Neural progenitor cell (in vitro differentiated cells): ENCODE measurements at places on chromosomes 6 and 20. TPM values are rescaled to one million over a fixed set of nuclear protein-coding genes. Genes with fewer than 3 reads are reported as not detected.

DNA sequence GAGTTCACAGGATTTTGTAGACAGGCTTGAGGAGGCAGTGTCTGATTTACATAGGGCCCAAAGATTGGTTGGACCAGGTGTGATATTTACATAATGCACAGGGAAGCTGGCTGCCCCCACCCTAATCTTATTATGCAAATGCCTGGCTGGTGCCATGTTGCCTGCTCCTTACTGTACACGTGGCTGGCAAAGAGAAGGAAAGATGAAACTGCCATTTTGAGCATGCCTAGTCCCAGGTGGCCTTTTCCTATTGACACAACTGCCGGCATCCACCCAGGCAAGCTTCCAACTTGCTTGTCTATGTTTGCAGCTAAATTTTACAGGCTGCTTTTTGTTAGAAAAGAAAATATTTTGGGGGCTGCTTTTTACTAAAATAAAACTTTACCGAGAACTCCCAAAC lies 174.6 kb downstream of the LMBRD1 start:
- no peak for DNase-seq

GRCh38 chr6:159168536-159169192 lies 536 bp upstream of the FNDC1 start:
- peak; percentile 91 for DNase-seq

DNA sequence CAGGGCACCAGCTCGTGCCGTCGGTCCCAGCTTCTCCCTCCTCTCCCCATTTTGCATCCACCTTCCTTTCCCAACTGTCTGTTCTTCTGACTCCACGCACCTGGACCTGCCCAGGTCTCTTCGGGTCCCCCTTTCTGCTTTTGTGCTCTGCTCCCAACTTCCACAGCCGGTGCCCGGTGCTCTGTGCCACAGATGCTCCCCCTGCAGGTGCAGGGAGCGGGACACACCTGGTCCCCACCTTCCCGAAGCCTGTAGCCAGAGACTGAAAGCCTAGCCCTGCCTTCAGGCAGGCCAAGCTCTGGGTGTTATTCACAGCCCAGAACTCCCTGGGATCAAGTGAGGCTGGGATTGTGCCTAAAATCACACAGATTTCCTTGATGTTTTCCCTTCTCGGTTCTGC lies 24.6 kb upstream of the BMP7 start:
- no peak for DNase-seq

DNA sequence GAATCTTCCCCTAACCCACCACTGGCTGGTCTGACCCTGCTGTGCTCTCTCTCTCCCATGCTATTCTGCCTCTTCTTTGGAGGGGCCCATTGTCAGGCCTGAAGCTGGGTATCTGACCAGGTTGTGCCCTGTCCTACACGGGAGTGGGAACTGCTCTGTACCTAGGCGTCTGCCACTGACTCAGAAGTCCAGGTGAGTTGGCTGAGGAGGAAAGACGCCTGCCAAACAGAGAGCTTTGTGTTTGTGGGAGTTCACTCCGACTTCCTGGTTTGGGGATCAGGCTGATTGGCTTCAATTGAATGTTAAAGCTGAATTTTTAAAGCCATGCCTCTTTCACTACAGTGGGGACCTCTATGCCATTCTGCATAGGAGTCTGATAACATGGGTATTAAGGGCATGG lies 136.0 kb downstream of the CCDC170 start:
- no peak for DNase-seq

GRCh38 chr6:25324066-25324762 lies 45.0 kb downstream of the CARMIL1 start:
- DNase-seq = no peak

GRCh38 chr20:62386383-62387218 lies at the start of gene RPS21:
TSS of gene RPS21 (plus strand) at chr20:62387103. CDS start at chr20:62387339, 236 bp downstream.
- DNase-seq = peak; percentile 96

Gene PAX1
- total RNA-seq = not detected in 2 replicates

GRCh38 chr6:138371720-138372119 lies 6.0 kb upstream of the SMIM28 start:
- no peak for DNase-seq

DNA sequence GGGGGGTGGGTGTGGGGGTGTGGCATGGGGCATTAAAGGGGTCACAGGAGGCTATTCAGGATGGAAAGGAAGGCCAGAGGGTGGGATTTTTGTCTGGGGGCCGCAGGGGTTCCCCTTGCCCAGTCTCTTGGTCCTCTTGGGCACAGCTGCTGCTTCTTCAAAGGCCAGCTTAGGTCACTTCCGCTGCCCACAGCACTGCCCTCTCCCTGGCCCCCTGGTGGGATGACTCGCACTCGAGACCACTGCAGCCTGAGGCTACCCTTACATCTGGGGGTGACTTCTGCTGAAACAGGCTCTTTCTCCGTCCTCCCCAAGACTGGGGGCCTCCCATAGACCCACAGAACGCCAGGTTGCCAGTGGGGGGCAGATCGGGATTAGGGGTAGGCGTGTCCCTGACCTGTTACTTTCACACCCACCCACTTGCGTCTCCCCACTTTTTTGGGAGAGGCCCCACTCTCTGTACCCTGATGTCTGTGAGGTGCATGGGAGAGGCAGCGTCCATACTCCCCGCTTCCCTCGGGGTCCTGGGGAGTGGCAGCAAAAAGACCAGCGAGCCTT lies 1.3 kb downstream of the LKAAEAR1 start:
- no peak for DNase-seq

Gene CUTA
- 118 and 186 TPM in 2 replicates for total RNA-seq

GRCh38 chr6:66930559-66931290 lies 1223.7 kb upstream of the EYS start:
- DNase-seq = no peak

DNA sequence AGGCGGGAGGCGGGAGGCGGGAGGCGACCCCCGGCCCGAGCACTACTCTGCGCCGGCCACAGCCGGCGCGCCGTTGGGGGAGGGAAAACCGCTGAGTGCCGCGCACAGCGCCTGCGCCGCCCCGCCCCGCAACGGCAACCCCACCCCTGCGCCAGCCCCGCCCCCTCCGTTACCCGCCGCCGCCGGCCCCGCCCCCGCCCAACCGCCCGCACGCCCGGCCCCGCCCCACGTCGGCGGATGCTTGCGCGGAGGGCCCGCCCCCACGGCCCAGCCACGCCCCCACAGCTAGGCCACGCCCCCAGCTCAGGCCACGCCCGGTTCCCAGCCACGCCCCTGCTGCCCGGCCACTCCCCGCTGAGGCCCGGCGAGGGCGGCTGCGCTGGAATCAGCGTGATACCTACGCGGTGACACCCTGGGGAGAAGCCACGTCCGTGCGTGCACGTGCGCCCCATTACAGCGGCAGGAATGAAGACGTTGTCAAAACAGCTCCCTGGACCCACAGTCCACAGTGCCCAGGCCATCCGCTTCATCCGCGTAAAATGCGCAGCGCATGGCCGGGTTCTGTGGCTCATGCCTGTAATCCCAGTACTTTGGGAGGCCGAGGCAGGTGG lies at the start of gene TCFL5:
TCFL5 (minus strand) TSS at position 97 of the 611 bp plus-strand sequence. CDS start 152 bp downstream, outside the sequence.
- peak; percentile 92 for DNase-seq

- no peak for DNase-seq
Observed at GRCh38 chr6:104973404-104973803, 16.5 kb downstream of the LIN28B start.

DNA sequence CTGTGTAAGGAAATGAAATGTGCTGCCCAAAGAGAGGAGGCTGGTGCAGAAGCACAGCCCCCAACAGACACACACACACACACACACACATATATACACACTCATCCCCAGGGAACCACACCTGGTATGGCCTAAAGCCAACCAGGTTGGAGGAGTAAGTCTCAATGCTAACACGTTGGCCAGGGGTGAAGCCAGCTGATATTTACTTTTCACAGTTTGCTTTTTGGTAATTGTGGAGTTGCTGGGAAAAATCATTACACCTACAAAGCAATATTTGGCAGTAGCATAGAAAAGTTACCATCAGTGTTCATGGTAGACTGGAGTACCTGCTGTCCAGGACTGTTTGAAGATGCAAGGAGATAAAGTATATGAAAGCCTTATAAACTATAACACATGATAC lies 50.3 kb upstream of the NAA20 start:
- DNase-seq = no peak

DNA sequence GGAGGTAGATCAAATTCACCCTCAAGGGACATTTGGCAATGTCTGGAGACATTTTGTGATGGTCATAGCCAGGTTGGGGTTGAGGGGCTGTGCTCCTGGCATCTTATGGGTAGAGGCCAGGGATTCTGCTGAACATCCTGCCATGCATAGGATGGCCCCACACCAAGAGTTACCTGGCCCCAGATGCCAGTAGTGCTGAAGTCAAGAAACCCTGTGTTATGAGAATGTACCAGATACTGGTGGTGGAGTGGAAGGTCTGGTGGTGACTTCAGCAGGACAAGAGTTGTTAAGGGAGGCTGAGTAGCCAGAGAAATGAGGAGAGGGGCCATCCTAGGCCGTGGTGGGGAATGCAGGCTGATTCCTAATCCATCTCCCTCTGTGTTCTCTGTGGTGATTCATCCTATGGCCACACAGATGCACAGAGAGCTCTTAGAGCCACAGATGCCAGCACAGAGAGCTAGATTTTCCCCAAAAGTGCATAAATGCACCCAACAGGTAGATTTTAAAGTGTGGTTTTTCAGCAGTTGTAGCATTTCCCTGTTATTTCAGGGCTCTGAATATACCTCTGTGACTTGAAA lies 43.6 kb downstream of the CDYL start:
- DNase-seq = peak; percentile 25

- no peak for DNase-seq
Observed at GRCh38 chr6:82131441-82131840, 116.1 kb downstream of the IBTK start.

DNA sequence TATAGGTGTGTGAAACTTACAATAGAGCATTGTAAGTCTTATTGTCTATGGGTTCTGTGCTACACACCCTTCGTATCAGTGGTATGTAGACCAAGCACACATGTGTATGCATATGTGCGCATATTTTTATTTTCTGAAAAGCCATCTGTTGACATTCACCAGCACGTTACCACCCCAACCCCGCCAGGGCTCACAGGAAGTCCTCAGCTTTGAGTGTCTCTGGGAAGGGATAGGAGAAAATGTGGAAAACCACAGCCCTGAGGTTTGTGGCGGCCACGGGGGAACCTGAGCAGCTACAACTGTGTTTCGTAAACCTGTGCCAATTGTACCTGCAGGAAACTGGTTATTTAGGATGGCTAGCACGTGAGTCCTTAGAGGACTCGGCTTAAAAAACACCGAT lies 123.3 kb upstream of the PHACTR3 start:
- no peak for DNase-seq

Gene TRDN
- 0.06 TPM in 1 of 2 replicates, not detected in the other for total RNA-seq

GRCh38 chr6:119443993-119444641 lies 94.6 kb upstream of the MAN1A1 start:
- DNase-seq = no peak

Gene FRMD1
- total RNA-seq = 0.09 TPM in 1 of 2 replicates, not detected in the other

Gene CDH4
- total RNA-seq = 2.9 and 6.5 TPM in 2 replicates

GRCh38 chr20:25176184-25176583 lies 19.3 kb upstream of the ENTPD6 start:
- DNase-seq = no peak

DNA sequence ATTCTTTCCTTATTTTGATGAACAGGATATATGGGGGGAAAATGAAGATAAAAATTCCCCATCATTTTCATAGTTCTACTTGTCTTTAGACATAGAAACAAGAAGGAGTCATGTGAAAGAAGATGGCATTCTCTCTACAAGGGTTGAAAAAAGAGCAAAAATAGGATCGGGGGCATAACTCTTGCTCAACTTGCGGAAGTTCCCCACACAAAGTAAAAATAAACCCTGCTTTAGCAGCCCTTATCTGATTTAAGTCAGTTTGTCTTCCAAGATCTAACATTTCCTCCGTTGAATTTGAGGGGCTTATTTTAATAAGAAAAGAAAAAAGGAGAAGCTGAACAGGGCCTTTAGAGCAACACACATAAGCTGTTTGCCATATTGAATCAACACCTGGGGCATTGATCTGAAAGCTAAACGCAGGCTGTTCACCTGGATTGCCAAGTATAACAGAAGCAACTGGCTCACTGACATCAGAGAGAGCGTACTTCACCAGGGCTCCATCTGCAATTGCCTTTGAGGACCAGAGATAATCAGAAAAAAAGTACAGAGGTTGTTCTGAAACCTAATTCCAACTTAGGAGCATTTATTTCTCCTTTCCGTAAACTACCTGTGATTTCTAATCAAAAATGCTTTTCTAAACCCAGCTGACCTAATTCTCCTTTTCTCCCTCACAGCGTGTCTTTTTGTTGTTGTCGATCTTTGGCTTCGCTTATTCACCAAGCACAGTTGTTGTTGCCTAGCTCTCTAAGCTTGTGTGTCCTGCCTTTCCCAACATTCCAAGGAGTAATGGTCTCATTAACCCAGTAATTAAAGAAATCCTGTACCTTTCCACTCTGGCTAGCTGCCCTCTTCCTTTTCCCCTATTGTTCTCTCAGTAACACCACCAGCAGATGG lies 568.0 kb downstream of the KIF16B start:
- peak; percentile 86 for DNase-seq

Gene IL17A
- not detected in 2 replicates for total RNA-seq

- DNase-seq = no peak
Observed at GRCh38 chr6:105608711-105609374, 206.0 kb upstream of the PREP start.

- no peak for DNase-seq
Observed at GRCh38 chr6:111565326-111566221, 40.1 kb downstream of the TRAF3IP2 start.

DNA sequence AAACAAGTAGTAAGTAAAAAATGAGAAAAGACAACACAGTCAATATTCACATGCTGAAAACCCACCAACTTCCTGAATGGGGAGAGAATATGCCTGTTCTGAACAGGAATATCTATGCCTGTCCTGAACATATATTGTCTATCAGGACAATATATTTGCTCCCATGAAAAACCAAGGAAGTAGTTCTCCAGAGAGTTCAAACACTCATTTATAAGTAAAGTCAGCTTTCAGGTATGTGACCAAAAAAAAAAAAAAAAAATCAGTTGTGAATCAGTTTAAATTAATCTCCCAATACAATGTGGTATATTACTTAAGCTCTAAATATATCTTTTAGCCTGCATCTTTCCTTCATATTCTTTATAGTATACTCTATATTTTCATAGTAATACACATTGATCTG lies 119.5 kb downstream of the MYB start:
- no peak for DNase-seq

DNA sequence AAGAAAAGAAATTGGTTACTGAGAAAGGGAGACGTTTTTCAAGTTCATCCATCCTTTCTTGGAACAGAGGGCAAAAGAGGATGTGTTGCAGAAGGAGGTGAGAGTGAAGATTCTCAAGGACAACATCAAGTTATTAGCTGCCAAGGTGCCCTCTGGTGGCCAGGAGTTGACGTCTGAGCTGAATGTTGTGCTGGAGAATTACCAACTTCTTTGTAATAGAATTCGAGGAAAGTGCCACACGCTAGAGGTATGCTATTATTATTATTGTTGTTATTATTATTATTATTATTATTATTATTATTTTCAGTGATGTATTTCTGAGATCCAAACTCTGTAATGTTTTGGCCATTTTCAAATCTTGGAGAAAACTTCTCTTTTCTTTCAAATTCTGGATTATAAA lies 197.0 kb downstream of the UTRN start:
- peak; percentile 70 for DNase-seq

Gene PTCHD4
- 5.6 and 7.8 TPM in 2 replicates for total RNA-seq

Gene OR2B6
- total RNA-seq = 0.22 TPM in 1 of 2 replicates, not detected in the other

DNA sequence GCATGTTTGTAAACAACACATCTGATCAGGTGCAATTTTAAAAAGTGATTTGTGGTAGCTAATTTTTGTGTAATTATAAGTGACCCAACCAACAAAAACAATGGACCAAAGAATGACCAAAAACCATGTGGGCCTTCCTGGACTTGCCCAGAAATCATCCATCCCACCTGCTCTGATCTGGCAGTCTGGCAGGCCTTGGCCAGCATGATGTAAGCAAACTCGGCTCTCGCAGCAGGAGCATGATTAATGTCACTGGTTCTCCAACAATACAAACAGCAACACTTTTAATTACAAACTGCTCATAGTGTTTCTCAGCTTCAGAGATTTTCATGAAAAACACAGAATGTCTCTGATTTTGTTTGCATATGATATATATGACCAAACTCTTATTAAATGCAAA lies 16.1 kb downstream of the TP53INP2 start:
- no peak for DNase-seq
